ENCODE measurements at places on chromosomes 5 and 9.

GRCh38 chr9:71514344-71514975, 253.9 kb downstream of the CEMIP2 start:
- DNase-seq, result no peak

DNA sequence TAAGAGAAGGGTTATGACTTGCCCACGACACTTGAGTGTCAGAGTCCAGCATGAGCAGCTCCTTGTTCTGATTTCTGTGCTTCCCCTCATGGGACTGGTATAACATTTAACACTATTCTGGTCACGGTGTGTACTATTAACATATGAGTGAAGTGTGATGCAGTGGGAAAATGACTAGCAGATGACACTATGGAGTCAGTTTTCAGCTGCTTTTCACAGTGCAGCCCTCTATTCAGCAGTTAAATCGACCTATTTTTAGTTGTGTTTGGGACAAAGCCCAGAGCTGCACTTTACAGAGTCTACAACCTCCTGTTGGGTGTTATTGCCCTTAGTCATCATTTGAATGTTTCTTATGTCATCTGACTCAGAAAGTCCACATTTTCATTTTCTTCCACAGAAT, 59.1 kb downstream of the CHSY3 start:
- no peak for DNase-seq

DNA sequence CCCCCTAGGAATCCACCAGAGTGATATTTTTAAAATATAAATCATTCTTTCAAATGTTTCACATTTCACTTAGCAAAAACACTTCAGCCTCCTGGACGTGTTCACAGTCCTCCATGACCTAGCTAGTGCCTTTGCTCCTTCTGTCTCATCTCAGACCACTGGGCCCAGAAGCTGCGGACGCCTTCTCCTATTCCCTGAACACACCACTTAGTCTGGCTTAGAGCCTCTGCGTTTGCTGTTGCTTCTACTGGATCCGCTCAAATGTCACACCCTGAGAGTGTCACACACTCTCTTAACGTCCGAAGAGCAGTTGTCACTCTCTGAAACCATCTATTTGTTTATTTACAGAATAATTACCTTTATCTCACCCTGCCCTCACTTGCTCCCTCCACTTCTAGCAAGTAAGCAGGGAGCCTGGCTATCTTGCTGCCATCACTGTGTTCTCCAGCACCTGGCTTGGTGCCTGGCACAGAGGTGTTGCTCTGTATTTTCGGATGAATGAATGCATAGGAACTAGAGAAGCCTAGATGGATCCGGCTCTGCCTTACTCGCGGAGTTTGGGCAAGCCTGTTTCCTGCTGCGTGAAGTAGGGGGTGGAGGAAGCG, 1.2 kb upstream of the GRK6 start:
- no peak for DNase-seq

- DNase-seq, result no peak
Observed at GRCh38 chr5:165728425-165728824, 2223.0 kb downstream of the MAT2B start.

GRCh38 chr5:4734348-4734747, 405.8 kb upstream of the ADAMTS16 start:
- DNase-seq, result no peak

GRCh38 chr9:3968891-3969290, 331.0 kb downstream of the GLIS3 start:
- DNase-seq, result no peak

- no peak for DNase-seq
Observed at GRCh38 chr5:130111746-130112145, 207.5 kb downstream of the CHSY3 start.

- no peak for DNase-seq
Observed at GRCh38 chr9:23826120-23826629, at the start of gene ELAVL2. ELAVL2 (minus strand) TSS chr9:23826240; CDS start chr9:23762234, 64,006 bp downstream.

DNA sequence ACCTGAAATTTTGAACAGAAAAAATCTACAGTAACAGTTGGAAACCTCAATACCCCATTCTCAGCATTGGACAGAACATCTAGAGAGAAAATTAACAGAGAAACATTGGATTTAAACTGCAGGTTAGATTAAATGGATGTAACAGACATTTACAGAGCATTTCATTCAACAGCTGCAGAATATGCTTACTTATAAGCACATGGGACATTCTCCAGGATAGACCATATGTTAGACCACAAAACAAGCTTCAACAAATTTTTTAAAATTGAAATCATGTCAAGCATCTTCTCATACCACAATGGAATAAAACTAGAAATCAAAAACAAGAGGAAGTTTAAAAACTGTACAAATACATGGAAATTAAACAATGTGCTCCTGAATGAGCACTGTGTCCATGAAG, 316.3 kb downstream of the FAM170A start:
- no peak for DNase-seq

DNA sequence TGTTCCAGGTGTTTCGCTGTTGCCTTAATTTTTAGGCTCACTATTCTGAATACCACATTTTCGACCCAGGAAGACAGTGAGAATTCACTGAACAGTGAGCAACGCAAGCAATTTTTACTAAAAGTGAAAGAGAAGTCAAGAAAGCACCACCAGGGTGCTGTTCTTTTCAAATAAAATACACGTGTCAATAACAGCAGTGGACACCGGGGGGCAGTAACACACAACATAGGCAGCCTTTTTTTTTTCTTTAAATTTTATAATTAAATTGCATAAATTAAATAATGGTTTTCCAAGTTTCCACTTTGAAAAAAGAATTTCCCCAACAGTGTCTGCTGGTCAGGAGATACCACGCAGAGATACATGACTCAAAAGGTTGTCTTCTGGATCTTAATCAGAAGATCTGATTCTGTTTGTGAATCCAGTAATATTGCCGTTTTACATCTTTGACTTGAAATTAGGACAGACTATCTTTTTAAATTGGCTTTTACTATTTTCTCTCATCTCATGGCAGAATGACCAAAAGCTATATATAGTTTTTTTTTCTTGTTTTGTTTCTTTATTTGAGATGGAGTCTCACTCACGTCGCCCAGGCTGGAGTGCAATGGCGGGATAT, 47.1 kb upstream of the SH3GL2 start:
- no peak for DNase-seq

DNA sequence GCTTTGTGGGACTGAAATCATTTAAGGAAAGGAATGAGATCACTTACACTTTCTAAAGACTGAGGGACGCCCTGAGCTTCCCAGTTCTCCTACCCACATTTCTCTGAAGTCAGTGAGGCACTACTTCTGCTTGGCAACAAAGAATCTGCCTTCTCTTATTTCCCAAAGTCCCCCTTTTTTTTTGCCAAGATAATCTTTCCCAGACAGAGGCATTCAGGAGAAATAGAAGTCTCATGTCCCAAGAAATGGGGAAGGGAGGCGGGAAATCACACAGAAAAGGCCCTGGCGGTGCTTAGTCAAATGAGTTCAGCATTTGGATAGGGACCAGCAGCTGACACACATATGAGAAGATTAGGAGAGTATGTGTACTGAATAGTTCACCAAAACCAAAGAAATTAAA, 159.7 kb downstream of the MUSK start:
- DNase-seq, result no peak

GRCh38 chr9:132800038-132800648, 77.9 kb downstream of the AK8 start:
- DNase-seq, result peak; percentile 34

- peak; percentile 7 for DNase-seq
Observed at GRCh38 chr9:27528076-27528885, 1.3 kb downstream of the MOB3B start.

GRCh38 chr5:11902201-11902619, 2.0 kb downstream of the CTNND2 start:
- no peak for DNase-seq

DNA sequence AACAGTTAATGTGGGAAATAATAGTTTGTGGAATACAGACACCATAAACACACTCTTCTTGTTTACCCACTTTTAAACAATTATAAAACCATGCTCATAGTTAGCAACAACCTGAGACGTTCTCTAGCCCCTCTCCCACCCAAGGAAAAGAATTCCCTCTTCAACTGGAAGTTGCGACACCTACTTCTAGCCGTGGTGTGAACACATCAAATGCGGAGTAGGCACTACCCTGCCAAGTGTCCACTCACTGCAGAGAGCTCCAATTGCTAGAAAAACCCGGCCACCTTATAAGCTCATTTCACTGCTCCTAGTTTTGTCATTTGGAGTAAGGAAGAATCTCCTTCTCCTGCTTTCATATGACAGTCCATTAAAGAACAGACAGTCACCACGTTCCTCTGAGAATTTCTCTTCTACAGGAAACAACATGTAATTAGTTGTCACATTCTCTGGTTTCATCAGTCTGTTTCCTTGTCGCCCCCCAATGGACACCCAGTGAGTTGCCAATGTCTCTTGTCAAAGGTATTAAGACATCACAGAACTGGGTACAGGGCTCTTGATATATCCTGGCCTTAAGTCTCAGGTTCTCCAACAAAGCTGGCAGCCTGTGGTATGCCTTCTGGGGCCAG, 47.3 kb downstream of the PRLR start:
- peak; percentile 18 for DNase-seq

DNA sequence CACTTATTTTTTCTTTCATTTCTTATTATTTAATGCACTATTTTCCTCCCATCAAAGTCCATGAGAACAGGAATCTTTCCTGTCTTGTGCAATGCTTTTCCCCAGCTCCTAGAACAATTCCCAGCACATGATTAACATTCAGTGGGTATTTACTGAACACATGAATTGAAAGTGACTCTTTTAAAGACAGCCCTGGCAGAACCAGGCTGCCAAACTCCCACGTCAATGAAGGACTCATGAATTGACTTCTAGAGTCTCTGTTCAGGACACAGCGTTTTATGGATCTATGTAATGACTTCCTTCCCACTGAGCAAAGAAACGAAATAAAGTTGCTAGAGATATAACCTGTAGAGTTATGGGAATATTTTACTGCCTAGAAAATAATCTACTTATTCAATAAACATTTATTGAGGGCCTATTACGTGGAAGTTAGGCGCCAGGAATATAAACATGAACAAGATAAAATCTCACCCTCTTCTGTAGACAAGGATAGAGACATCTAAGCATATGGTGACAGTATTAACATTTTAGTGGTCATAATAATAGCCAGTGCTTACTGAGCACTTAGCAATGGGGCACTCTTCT, 485.9 kb upstream of the KLF4 start:
- DNase-seq, result no peak

GRCh38 chr5:42514754-42515153, 91.5 kb downstream of the GHR start:
- no peak for DNase-seq

GRCh38 chr5:169609716-169610115, 26.1 kb downstream of the SPDL1 start:
- no peak for DNase-seq

DNA sequence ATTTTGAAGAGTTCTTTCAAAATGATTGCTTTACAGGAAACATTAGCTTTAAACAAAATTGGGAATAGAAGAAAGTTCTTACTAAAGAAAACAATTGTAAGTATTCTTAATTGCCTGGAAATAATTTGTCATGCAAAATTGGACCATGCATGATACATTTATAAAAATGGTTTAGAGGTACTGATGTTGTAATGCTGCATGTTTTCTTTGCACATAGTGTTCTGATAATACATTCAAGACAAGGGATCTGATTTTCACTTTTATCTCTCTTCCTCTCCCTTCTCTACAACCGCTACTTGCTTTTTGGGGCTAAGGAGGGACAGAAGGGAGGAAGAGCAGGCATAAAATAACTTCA, 211.6 kb upstream of the MPDZ start:
- DNase-seq, result no peak

DNA sequence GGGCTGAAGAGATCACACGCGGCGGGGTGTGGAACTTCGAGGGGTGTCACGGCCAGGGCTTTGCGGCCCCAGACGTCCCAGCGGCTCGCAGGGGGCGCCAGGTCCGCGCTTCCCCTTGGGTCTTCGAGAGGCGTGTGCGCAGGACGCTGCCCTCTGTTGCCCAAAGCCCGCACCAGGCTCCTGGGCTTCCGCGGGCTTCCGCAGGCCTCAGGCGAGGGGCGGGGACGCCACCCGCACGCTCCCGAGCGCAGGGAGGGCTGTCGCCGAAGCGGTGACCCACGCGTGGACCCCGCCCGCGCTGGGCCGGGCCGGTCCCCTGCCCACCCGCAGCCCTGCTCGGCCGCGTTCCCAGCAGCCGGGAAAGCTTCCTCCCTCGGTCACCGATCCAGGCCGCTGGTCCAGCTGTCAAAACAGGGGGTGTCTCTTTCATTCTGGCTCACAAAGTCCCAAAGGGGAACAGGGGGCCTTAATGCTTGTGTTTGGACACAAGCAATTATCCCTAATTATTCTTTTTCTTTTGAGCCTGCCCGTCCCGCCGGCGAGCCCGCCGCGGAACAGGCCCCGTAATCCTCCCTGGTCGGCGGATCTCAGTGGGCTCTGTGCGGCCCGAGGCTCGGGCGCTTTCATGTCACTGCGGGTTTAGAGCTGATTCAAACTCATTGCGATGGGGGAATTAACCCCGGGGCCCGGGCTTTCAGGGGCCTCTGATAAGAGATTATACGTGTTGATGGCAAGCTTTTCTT, 60.6 kb downstream of the TMEM174 start:
- DNase-seq, result no peak

GRCh38 chr5:127070243-127070642, 3.1 kb downstream of the C5orf63 start:
- DNase-seq, result no peak

GRCh38 chr9:22512495-22512894, 65.9 kb downstream of the DMRTA1 start:
- no peak for DNase-seq

- no peak for DNase-seq
Observed at GRCh38 chr5:54324651-54325271, 14.4 kb upstream of the ARL15 start.

- no peak for DNase-seq
Observed at GRCh38 chr9:135079676-135080075, 7.8 kb upstream of the OLFM1 start.

- no peak for DNase-seq
Observed at GRCh38 chr5:56078278-56079156, 83.8 kb upstream of the IL6ST start.

- DNase-seq, result no peak
Observed at GRCh38 chr5:57417971-57418370, 64.6 kb downstream of the ACTBL2 start.

GRCh38 chr5:66203531-66203930, 59.4 kb downstream of the SREK1 start:
- DNase-seq, result no peak

DNA sequence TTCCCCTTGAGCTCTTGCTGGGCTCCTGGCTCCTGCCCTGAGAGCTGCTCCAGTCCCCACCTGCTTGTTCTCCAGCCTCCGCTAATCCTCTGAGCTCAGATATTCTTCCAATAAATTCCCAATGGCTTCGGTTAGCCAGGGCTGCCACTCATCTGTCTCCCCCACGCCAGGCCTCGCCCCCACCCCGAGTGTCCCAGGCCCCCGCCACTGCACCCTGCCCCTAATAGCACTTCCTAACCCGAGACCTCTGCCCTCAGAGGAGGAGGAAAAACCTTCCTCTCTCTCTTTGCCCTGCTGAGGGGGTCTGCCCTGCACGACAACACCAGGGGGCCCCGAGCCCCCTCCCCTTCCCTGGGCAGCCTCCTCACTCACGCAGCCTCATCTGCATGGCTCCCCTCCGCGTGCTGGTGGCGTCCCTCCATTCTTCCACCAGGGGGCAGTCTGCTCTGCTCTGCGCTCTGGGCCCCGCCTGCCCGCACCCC, 5.4 kb upstream of the LCN15 start:
- peak; percentile 53 for DNase-seq
